ENCODE measurements at places on chromosomes 7 and 10.
A peak's percentile ranks its signal among the peaks of the same experiment; 100 is the strongest.

DNA sequence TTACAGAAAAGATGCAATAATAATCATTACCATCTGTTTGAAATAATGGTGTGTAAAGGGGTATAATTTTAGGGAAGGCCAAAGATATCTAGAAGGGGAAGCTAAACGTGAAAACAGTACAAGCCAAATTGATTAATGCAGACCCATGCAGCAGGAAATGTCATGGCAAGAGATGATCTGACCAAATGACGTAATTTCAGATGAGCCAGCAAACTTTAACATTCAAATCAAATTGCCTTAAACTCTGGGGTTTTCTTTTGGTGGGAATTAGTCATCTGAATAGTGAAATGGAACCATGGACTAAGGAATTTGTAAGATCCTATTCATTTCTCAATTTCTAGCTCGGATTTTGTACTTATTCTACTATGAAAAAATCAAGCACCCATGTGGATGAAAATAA, 21.4 kb upstream of the SCIN start:
- peak; percentile 52 for DNase-seq

DNA sequence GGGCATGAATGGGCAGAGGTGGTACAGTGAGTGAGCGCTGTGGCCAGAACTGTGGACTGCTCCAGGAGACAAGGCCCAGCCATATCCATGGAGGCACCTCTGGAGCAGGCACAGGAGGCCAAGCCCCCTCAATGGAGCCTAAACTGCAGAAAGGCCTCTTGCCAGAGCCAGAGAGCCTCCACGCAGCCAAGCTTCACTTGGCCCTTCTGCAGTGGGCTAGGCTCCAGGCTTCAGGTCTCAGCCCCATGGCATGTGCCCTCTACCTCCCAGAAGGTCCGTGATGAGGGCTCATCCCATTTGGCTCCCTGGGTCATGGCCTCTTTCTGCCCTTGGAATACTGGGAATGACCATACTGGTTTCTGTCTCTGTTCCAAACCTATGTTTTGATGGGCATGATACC, 8.9 kb downstream of the PDE1C start:
- no peak for DNase-seq

DNA sequence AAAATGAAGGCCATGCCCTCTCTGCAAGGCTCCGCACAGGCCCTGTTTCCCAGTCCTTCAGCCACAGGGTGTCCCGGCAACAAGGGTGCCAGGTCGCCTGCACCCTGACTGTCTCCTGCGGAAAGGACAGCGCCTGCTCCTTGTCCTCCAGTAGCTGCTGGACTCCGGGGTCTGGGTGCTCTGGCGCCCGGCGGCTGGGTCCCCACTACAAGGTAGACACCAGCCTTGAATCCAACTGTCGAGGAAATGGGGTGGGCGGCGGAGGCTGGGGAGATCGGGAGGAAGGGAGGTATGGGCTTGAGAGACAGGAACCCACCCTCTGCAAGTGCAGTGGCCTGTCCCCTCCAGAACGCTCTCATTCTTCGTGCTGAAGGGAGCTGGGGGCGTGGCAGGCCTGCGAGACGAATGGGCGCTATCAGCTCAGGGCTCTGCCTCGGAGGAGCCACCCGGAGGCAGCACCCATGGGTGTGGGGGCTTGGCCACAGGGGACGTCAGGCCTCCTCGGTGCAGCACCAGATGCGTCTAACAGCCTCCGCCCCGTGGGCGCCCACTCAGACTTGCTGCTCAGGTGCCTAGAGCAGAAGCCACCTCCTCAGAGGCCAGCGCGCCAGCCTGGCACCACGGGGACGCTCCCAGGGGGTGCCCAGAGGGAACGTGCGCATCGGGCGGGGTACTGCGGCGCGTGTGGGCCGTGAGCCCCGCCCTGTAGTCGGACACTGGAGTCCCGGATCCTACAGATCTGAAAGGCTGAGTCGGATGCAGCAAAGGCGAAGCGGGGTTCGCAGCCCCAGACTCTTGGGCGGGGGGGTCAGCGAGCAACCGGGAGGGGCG, 15.6 kb downstream of the ADAM8 start:
- DNase-seq: peak; percentile 27

DNA sequence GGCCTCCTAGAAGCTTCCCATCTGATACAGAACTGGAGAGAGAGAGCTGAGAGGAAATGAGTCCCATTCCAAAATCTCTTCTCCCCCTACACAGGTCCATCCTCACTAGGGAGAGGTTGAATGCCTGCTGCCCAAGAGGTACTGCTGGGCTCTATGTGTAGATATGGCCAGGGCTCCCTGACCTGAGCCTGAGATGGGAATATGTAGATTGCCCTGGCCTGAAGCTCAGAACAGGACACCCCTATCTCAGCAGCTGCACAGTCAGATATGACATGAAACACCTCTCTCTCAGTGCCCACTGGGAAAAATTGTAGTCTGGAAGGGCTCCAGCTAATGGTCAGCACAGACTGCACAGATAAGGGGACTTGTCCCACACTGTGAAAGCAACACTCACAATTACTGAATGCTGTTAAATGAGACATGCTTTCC, 3.1 kb upstream of the IFIT1B start:
- DNase-seq: no peak

DNA sequence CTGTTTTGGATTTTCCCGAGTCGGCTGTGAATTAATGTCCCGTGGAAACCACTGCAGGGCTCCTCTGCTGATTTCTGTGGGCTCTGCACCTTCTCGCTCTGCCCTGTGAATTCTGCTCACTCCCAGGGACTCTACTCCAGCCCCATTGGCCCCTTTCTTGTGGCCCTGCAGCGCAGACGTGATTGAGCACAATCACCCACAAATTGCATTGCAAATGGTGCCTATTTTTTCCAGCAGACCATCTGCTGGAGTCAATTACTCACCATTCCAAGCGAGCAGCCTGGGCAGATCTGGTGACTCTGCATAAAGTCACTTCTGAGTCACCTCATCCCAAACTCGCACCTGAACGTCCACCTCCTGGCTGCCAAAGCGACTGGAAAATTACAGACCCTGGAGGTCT, 235.8 kb downstream of the PAXIP1 start:
- DNase-seq: no peak

DNA sequence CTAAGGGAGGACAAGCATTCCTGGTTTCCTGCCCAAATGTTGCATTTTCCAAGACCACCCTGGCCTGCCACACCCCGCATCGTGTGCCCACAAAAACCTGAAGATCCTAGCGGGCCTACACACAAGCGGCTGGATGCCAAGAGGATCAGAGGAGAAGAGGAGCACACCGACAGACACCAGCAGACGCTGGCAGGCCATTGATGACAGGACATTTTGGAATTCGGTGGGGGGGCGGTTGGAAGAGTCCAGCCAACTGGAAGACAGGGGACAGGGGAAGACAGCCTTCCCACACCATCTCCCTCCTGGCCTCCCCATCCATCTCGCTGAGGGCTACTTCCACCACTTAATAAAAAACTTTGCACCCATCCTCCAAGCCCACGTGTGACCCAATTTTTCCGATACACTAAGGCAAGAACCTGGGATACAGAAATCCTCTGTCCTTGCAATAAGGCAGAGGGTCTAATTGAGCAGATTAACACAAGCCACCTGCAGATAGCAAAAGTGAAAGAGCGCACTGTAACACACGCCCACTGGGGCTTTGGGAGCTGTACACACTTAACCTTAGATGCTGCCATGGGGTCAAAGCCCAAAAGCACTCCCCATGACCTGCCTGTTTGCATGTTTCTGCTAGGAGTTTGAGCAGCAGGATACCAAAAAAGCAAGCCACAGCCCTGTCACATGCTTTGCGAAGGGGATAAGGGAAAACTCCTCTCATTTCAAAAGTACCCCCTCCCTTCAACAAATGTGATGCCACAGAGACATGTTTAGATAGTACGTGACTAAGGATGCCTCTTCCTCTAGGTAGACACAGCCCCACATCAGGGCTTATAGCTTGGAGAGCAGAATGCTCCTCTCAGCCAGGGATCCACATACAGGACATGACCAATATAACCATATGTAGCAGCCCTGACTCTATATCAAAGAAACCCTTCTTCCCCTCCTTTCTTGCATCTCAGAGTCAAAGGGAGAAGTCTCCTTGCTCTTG, 13.4 kb upstream of the SMNDC1 start:
- DNase-seq: no peak

- no peak for DNase-seq
Measured at GRCh38 chr10:130784326-130784725, 527.2 kb downstream of the TCERG1L start.

GRCh38 chr7:116734710-116735109, 62.7 kb downstream of the MET start:
- DNase-seq: no peak

- DNase-seq: peak; percentile 54
Measured at GRCh38 chr10:17115683-17116082, 13.9 kb downstream of the CUBN start.

- DNase-seq: peak; percentile 41
Measured at GRCh38 chr10:103480521-103480920, 1.5 kb upstream of the CALHM3 start.

GRCh38 chr10:119290301-119291048, 83.1 kb downstream of the GRK5 start:
- DNase-seq: peak; percentile 9

GRCh38 chr7:33039903-33040292, 22.7 kb downstream of the NT5C3A start:
- DNase-seq: no peak

GRCh38 chr7:51255036-51255435, 61.6 kb downstream of the COBL start:
- no peak for DNase-seq

GRCh38 chr7:148914208-148914777, 30.2 kb upstream of the EZH2 start:
- peak; percentile 72 for DNase-seq

GRCh38 chr10:644076-644942, 45.2 kb downstream of the DIP2C start:
- DNase-seq: no peak

- no peak for DNase-seq
Measured at GRCh38 chr7:13897819-13898218, 91.6 kb downstream of the ETV1 start.

- DNase-seq: no peak
Measured at GRCh38 chr10:11148142-11149028, 130.7 kb downstream of the CELF2 start.

DNA sequence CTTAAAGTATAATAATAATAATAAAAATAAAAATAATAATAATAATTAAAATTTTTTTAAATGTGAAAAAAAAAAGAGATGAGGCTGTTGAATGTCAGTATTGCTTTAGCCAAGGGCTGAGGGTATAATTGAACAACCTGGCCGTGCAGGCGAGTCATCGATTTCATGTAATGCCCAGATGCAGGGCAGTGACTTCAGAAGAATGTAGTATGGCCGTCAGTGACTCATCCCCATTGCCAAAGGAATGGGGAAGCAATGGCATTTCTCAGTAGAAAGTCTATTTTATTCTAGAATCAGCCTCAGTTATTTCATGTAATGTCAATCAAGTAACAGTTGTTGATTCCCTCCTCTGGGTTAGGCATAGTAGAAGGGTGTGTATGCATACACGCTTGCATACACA, 516.4 kb downstream of the GLRX3 start:
- no peak for DNase-seq

DNA sequence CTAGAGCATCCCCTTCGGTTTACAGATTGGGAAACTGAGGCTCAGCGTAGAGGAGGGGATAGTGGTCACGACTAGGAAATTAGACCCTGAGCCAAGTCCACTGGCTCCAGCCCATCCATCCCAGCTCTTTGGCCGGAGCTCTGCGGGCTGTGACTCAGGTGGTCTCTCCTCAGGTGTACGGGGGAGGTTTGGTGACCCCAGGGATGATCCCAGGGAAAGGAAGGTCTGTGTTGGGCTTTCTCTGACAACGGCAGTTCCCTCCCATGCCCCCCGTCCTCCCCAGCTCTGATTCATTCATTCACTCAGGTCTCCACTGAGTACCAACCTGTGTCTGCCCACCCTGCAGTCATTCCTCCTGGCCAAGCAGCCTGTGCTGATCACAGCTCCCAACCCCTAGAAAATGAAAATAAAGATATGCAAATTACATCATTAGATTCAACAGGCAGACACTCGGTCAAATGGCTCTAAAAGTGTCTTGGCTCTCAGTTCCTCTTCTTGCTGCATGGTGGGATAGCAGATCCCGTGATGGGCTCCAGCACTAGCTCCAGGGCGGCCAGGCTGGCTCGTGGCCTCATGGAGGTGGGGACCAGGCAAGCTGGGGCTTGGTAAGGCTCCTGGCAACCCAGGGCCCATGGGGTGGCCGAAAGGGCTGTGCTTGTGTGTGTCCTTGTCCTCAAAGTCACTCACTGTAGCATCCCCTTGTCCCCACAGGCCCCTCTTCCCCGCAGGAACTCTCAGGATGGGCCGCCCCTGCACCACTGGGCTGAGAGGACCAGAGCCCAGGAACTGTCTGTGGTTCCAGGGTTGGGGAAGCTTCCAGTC, 37.8 kb downstream of the CLRN3 start:
- DNase-seq: no peak

DNA sequence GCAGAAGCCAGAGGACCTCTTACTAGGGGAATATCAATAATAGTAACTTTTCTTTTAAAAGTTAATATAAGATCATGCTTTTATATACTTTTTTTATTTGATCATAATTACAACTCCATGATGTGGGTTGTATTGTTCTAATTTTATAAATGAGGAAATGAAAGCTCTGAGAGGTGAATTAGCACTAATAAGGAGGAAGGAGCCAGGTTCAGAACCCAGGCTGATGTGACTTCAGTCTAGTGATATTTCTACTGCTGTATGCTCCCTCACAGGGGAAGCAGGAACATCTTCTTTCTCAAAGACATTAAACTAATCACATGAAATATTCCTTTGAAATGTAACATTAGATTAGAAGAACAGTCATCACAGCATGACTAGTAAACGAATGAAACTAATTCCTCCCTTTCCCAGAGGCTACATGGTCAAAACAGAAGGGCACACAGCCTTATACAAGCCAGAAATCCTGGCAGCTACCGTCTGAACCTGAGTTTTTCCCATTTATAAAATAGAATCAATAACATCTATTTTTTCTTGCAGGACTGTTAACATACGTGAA, 81.4 kb upstream of the GJD4 start:
- no peak for DNase-seq

GRCh38 chr10:43214071-43214955, 52.6 kb downstream of the RASGEF1A start:
- peak; percentile 40 for DNase-seq

DNA sequence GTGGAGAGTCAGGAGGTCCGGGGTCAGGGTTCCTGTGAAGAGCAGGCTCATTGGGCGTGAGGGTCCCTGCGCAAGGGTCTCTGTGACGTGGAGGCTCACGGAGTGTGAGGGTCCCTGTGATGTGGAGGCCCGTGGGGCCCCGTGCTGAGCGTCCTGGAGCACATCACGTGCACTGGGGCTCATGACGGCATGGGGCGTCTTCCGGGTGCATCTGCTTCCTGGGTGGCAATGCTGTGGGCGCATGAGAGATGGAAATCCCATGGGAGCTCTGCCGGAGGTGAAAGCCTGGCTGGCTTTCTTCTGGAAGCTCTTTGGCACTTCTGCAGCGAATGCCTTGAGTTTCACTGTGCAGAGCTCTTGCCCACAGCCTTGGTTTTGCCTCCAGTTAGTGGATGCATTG, 71.4 kb downstream of the WDR37 start:
- no peak for DNase-seq

DNA sequence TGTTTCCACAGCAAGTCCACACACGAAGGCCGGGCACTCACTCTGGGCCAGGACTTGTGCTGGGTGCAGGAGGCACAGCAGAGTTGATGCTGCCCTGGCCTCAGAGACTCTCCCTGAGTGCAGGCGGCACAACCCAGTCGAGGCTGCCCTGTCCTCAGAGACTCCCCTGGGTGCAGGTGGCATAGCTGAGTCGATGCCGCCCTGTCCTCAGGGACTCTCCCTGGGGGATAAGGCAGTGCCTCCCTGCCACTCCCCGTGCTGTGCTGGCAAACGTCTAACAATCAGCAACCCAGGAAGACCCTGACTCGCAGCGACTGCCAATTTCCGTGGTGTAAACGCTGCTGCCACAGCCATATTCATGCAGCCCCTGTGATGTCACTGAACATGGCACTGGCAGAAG, 93.1 kb downstream of the PDGFA start:
- no peak for DNase-seq

Measured in HCEC 1CT (cell line).